ENCODE measurements at places on chromosomes 6 and 20.

- no peak for DNase-seq
Observed at GRCh38 chr6:113318575-113318917, 538.6 kb upstream of the MARCKS start.

DNA sequence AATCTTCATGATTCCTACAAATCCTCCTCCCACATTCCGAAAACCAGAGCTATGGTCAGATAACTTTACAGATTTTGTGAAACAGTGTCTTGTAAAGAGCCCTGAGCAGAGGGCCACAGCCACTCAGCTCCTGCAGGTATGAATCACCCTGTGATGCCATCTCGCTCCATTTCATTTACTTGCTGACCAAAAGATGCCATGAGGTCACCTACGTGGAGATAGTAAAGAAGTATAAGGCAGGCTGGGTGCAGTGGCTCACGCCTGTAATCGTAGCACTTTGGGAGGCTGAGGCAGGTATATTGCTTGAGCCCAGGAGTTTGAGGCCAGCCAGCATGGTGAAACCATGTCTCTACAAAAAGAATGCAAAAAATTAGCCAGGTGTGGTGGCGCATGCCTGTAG lies 30.9 kb downstream of the STK4 start:
- DNase-seq: no peak

DNA sequence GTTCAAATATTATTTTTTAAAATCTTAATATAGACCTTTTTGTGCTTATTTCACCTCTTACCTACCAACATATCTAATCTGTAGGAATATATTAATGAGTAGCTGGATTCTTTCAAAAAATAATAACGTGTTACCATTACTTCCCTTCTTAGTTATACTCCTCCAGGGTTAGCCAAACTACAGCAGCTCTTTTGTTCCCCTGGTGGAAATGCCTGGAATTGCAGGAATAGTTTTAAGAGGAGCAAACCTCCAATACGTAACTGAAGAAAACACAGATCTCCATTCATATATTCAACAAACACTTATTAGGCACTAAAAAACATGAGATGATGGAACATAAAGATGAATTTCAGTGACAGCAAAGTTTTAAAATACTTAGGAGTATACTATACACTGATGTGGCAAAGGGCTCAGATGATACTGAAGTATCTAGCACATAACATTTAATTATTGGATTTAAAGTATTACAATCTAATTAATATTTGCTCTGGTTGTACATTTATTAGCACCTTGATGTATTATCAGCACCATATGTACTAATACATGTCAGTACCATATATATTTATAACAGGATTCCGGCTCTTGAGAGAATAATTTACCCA lies 78.3 kb downstream of the TBX18 start:
- DNase-seq: peak; percentile 54

GRCh38 chr6:100116411-100117194 lies 122.6 kb upstream of the MCHR2 start:
- peak; percentile 78 for DNase-seq

GRCh38 chr20:63071541-63072181 lies 64.9 kb upstream of the BHLHE23 start:
- DNase-seq: peak; percentile 78

- no peak for DNase-seq
Observed at GRCh38 chr20:17643531-17644188, 38.4 kb downstream of the RRBP1 start.

- DNase-seq: no peak
Observed at GRCh38 chr6:86723729-86724128, 213.6 kb upstream of the HTR1E start.

GRCh38 chr6:112349636-112349934 lies 2.5 kb downstream of the RFPL4B start:
- DNase-seq: no peak

DNA sequence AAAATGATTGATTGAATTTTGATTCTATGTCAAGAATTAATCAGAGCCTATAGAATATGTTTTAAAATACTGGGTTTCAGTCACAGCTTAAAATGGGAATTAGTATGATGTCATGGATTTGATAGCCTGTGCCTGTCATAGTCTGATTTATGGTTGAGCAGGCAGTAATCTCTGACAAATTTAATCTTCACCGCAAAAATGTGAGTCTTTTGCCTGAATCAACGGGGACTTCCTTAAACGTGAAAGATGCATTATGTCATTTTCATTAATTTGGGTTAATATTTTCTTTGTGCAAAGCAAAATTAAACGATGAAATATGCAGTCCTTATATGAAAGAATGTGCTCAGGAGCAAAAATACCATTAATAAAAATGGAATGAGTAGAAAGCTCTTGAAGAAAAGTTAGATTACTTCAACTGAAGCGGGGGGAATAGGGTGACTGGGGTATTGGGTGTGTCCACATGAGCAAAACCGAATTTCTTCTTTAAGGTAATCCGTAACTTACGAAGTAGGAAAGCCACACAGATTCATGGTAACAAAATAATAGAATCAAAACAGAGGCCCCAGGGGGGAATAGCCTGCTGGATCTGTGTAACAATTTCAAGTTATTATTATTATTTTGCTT lies 339.6 kb upstream of the NOX3 start:
- DNase-seq: no peak

DNA sequence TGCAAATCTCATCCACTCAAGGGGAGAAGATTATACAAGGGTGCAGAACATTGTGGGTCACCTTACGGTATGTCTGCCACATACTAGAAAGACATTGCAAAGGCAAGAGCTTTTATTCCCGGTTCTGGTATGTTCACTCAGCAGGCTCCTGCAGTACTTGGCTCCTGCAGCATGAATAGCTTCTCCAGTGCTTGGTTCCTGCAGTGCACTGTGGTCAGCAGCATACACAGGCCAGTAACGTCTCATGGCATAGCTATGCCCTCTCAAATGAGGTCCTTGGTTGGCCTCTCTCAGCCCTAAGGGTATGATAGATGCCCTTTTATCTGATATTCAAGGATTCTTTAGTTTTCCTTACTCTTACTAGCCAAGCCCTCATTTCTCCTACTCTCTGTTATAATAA lies 12.6 kb downstream of the TCP11 start:
- no peak for DNase-seq
